ENCODE measurements at places on chromosomes 5 and 9.

GRCh38 chr5:126171916-126172315, 251.3 kb upstream of the GRAMD2B start:
- no peak for DNase-seq

DNA sequence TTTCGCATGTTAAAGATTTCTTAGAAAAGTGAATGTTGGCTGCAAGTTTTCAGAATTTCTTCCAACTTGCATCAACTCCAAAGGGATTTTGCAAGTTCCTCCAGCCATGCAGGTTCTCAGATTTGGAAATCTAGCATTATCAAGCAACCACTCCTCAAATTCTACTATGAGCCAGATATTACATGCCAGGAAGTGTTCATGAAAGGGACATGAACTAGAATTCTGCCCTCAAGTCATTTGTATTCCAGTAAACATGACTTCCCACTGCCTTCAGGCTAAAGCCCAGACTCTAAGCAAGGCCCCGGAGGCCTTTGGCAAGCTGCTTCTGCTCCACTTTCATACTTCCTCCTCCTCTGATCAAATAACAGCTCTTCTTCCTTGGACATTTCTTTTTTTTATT, 111.3 kb upstream of the PAPPA start:
- no peak for DNase-seq

DNA sequence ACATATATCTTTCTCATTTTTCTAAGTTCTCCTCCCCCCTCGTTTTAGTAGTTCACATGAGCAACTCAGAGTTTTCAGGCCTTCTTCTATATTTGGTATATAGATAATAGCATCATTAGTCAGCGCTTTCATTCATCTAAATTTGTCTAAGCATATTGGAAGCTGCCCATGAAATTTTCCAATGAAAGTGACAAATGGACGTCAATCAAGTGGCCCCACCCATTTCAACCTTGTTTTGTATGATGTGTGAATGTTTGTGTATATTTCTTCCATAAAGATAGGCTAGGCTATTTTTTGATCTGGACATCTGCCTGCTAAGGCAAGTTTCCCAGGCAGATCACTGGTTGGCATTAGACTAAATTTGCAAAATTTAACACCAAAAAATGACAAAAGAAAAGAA, 104.0 kb upstream of the SSBP2 start:
- no peak for DNase-seq

GRCh38 chr5:159031513-159031912, 68.2 kb downstream of the EBF1 start:
- DNase-seq, result peak; percentile 64

DNA sequence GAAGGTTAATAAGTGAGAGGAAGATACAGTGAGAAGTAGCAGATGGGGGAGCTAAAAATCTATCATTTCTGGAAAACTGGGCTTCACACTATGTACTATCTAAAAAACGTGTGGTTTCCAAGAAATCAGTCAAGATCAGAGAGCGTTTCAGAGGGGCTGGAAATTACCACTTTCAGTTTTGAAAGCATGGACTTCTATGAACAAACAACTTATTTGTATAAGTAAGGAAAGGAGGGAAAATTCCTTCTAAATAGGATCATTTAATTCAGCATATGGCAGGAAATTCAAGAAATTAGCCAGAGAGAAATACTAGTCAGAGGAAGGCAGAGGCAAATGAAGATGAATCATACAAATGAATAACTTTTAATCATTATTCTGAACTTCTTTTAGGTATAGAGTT, 11.3 kb downstream of the TNC start:
- DNase-seq, result peak; percentile 74

DNA sequence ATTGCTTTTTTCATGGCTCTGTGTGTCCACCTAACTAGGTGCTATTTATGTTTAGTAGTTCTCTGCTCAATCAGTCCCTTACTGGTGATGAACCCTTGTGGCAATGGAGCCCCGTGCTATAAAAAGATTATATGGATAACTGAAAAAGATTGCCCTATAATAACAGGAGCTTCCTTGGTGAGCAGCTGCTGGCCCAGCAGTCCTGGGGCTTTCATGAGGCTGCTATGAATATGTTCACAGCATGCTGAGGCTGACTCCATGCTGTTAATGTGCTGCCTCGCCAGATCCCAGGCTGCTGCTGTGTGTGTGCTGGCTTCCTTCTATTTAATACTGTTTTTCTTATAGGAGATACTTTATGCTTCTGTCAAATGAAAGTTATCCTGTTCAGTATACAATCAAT, 357.5 kb downstream of the TAF11L14 start:
- DNase-seq, result no peak
